M059J (cell line): ENCODE measurements at places on chromosomes 6 and 20. TPM values are rescaled to one million over a fixed set of nuclear protein-coding genes. Genes with fewer than 3 reads are reported as not detected.
A peak's percentile ranks its signal among the peaks of the same experiment; 100 is the strongest.

DNA sequence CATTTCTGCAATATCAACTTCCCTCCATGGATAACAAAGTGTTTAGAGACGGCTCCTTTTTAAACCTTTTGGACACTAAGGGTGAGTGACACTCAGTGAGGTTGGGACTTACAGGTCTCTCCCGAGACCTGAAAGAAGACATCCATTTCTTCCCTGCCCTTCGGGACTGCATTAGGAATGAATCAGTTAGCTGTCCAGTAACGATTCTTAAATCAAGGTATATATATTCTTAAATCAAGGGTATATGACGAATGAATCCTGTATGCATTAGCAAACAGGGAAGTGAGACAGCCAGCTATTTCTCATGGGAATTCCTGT, 52.9 kb downstream of the EDN1 start:
- DNase-seq: no peak

- peak; percentile 64 for DNase-seq
Measured at GRCh38 chr6:163554663-163555062, 140.1 kb downstream of the QKI start.

Gene FKBP1C
- total RNA-seq: 1.1 and 1.8 TPM in 2 replicates

GRCh38 chr6:132190815-132191175, 210.5 kb downstream of the MOXD1 start:
- DNase-seq: peak; percentile 84
